Fibroblast of the aortic adventitia (primary cell): ENCODE measurements at places on chromosomes 6 and 20.
A peak's percentile ranks its signal among the peaks of the same experiment; 100 is the strongest.

GRCh38 chr6:23180504-23181293 is 611.3 kb downstream of the HDGFL1 start:
- peak; percentile 79 for DNase-seq

DNA sequence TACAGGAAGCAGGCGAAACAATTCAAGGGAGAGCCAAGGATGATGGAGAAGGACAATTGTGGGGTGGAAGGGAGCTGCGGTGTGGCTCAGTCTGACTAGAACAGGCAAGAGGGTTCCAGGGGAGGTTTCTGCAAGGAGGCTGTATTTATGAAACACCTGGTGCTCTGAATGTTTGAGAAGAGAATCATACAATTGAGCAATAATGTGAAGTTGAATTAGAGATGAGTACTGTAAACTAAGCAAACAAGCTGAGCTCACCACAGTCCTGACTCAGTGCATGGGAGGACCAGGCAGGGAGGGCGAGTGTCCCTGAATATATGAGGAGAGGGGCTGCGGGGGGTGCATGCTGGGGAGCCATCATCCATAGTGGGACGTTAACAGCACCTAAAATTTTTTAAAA is 279.7 kb downstream of the KIF16B start:
- DNase-seq = no peak

DNA sequence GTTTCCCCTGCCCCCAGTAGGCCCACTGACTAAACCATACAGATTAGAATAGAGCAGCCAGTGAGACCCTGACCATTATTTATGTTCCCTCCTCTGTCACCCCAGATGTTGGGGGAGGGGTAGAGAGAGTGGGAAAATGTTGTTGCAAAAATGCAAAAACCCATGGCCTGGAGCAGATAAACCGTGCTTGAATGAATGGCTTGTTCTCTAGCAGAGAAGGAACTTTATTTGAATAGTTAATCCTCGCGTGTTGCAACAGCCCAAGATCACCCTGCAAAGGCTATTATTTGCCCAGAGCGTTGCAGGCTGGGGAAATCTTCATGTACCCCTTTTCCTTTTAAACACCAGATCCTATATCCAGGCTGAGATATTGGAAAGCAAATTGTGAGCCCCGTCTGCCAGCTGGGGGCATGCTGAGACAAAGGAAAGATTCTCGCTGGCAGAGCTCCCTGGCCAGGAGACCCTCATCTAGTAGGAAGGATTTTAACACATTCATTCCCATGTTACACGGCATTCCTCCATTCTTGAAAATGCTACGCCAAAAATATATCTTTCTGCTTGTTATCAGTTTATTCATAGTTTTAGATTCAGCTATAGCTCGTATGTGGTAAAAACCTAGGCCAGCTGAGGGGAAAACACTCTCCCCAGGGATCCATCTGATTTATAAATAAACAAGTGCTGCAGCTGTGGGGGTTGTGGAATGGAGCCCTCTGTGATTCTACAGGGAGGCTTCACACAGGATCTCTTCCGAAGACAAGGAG is 53.0 kb downstream of the LINC00237 start:
- no peak for DNase-seq

GRCh38 chr20:22312744-22313346 is 271.5 kb downstream of the FOXA2 start:
- peak; percentile 61 for DNase-seq

GRCh38 chr6:87421576-87421975 is 13.8 kb downstream of the CFAP206 start:
- no peak for DNase-seq

- no peak for DNase-seq
These were observed 140.0 kb downstream of the KIF16B start for GRCh38 chr20:16433293-16433580.

DNA sequence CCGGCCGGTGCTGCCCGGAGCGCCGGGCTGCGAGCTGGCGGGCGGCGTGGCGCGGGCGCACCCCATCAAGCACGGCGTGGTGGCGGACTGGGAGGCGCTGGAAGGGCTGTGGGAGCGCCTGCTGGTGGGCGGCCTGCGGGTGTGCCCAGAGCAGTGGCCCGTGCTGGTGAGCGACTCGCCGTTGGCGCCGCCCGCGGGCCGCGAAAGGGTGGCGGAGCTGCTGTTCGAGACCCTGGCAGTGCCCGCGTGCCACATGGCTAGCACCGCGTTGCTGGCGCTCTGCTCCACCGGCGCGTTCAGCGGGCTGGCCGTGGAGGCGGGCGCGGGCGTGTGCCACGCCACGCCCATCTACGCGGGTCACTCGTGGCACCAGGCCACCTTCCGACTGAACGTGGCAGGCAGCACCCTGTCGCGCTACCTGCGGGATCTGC is 517 bp downstream of the ACTL10 start:
- peak; percentile 21 for DNase-seq

DNA sequence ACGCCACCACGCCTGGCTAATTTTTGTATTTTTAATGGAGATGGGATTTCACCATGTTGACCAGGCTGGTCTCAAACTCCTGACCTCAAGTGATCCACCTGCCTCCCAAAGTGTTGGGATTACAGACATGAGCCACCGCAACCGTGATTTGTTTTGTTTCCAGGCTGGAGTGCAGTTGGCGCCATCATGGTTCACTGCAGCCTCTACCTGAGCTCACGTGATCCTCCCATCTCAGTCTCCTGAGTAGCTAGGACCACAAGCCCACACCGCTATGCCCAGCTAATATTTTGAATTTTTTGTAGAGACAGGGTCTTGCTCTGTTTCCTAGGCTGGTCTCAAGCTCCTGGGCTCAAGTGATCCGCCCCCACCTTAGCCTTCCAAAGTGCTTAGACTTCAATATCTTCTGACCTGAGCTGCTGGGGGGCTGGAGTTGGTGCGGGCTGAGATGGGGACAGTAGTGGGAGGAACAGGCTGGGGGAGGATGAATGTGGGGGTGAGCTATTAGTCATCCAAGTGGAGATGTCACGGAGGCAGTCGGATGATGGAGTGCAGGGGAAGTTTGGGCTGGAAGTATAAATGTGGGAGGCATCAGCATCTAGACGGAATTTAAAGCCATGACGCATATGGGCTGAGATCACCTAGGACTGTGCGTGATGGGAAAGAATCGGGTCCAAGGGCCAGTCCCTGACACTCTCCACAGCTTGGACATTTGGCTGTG is 23.1 kb upstream of the ZMYND8 start:
- DNase-seq = peak; percentile 76

DNA sequence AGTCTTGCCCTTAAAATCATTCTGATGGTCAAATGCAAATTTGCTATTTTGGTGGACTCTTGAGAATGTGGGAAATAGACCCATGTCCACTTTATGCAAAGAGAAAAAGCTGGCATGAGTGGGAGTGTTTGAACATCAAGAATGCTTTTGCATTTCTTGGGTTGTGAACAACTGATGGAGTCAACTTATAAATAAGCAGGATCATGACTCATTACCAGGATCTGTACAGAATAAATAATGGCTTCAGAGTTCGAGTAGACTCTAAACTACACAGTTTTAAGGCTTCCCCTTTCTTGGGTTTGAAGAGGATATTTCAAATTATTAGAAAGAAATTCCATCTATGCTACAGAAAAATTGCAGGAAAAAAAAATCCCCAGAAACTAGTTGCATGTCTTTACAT is 195.5 kb downstream of the EYA4 start:
- peak; percentile 2 for DNase-seq

- no peak for DNase-seq
These were observed 70.0 kb upstream of the SMIM29 start for GRCh38 chr6:34318499-34319470.

GRCh38 chr6:39300739-39301138 is 13.5 kb downstream of the KCNK17 start:
- DNase-seq = no peak

GRCh38 chr6:16706029-16706428 is 55.2 kb downstream of the ATXN1 start:
- no peak for DNase-seq

- DNase-seq = peak; percentile 95
These were observed 40.5 kb downstream of the PIM1 start for GRCh38 chr6:37210313-37210968.

DNA sequence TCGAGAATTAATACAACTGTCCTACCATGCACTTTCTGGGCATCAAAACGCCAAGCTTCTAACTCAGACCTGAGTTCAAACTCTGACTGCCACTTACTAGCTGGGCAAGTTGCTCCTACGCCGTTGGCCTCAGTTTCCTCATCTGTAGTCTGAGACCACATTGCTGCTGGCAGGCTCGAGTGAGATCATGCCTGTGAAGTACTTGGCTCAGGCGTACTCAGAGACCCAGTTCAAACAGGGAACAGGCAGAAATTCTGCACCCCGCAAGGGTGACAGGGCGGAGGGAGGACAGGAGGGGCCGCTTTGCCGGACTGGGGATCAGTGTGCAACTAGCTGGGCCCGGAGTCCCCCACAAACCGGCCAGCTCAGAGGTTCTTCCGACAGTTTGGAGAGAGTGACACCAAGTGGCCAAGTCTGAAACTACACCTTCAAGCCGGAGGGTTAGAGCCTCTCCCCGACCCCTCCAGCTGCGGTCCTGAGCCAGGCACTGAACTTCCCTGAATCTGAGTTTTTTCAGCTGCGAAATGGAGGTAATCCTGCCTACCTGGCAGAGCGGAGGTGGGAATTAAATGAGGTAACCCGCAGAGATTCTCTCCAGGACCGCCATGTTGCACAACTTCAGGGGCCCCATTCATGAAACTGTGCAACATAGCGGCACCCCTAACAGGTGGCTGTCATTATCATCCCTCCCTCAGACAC is 46.0 kb upstream of the PTPN1 start:
- DNase-seq = peak; percentile 66

DNA sequence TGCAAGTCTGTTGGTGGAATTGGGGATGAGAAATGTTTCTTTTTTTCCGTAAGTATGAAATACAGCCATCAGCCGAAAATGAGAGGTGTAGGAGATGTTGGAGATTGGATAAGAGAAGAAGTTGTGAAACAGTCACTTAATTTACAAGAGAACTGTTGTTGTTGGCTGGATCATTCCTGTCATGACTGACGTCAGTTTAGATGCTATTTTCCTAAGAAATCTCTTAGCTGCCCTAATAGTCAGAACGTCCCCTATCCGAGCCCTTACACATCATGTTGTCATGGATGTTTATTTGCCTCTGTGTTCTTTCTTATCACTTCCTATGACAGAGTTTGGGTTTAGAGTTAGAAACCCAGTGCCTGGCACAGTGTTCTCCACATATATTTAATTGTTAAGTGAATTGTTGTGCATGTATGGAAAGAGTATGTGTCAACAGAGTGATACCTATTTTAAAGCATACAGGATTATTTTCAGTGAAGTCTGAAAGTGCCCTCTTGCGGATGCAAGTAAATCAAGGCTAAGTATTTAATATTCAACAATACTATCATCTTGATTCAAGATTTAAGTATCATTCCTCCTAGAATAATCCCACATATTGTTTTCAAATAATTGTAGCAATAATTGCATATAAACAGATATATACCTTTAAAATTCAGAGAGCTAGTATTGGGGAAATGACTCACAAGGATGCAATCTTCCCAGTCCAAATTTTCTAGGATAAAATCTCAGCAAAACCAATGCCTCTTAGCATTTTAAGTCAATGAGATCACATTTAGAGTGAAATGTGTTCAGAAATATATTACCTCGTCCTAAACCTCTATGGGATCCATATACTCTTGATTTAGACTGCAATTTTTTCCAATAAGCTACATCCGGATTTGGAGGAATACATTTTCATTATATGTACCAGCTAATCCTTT is 309.9 kb upstream of the NOX3 start:
- DNase-seq = peak; percentile 85

- DNase-seq = no peak
These were observed 59.5 kb downstream of the PDE7B start for GRCh38 chr6:135910790-135911618.
